GM13976 (cell line): ENCODE measurements at places on chromosomes 11 and 22.

GRCh38 chr11:110087812-110088534 lies 5.2 kb upstream of the ZC3H12C start:
- no peak for DNase-seq

DNA sequence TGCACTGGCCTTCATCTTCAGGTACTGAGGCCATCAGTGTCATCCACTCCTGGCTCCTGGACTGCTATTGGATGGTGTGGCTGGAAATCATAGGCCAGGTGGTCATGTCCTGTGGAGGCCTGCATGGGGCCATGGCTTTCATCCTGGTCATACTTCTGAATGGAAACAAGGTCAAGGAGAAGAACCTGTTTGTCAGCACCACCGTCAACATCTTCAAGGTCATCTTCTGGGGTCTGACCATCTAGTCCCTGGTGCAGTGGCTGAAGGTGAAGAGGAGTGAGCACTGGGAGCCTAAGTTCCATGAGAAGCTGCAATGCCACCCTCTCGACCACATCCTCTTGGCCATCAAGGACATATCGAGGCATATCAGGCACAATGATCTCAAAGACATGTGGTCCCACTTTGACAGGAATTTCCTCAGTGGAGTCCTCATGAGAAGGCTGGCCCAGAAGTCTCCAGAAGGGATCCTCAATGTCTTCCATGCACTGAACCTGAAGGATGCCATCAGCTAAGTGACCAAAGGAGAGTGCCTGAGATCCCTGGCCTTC lies 120.0 kb upstream of the SERPIND1 start:
- no peak for DNase-seq

DNA sequence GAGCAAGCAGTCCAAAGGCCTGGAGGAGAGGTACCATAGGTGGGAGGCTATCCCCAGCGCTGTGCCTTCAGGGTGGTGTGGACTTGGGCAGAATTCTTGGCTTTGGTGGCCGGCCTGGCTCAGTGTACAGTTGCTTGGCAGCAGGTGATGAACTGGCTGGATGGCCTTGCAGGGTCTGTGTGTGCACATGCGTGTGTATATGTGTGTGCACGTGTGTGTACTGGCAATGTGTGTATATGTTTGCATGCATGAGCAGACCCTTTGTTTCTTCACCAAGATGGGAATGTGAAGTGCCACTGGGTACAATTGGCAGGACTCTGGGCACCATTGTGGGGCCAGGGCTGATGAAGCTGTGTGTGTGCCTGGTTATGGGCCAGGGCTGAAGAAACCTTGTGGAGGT lies 53.0 kb downstream of the CEP164 start:
- no peak for DNase-seq

GRCh38 chr11:133497477-133498140 lies 34.7 kb downstream of the OPCML start:
- no peak for DNase-seq

- DNase-seq, result peak; percentile 96
Measured at GRCh38 chr11:615504-616319, at the start of gene IRF7. Gene IRF7 (minus strand): TSS chr11:615950. CDS start chr11:615364, 586 bp downstream.

- no peak for DNase-seq
Measured at GRCh38 chr11:708511-708910, 2.5 kb downstream of the EPS8L2 start.

- no peak for DNase-seq
Measured at GRCh38 chr22:23467721-23468294, 112.3 kb downstream of the IGLL1 start.

GRCh38 chr22:49792107-49792506 lies 35.6 kb downstream of the BRD1 start:
- DNase-seq, result no peak

DNA sequence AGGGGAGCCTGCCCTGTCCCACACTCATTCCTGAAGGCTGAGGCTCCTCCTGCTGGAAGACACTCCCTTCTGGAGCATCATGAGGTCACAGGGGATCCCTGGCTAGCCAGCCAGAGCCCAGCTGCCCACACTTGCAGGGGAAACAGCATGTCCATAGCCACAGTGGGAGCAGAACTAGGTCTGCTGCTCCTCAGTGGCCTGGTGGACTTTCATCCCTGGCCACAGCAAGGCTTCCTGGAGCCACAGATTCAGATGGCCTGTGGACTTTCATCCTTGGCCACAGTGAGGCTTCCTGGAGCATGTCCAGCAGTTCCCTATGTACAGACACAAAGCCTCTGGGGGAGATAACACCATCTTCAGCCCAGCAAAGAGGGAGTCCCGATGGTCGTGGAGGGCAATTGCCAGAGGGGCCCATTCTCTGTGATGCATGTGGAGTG lies 5.9 kb upstream of the APOL6 start:
- DNase-seq, result no peak

DNA sequence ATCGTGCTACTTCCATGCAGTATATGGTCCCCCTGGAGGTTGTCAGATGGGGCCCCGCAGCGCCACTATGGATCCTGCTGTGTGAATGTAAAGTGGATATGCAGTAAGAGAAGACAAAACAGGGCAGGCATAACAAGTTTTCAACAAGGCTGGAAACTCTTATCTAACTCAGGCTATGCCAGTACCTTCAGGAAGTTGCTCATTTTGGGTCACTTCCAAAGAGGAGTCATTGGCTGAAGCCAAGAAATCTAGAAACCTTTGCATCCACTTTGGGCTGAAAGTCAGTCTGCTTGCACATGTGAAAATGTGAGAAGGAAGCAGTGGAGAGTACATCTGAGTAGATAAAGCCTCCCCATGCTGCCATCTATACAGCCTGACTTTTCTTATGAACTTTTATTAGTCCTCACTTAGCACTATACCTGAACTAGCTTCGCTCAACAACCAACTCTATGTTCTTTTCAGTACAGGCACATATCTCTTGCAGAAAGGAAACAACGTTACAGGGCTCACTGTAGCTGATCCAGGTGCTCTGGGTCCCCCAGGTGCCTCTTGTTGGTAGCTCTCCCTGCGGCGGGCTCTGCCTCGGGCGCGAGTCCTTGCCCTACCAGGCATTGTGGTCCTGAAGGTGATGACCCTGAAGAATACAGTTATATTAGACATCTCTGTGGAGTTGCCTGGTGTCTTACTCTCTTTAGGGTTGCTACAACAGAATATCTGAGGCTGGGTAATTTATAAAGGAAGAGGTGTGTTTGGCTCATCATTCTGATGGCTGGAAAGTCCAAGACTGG lies 12.4 kb downstream of the PIWIL3 start:
- no peak for DNase-seq

DNA sequence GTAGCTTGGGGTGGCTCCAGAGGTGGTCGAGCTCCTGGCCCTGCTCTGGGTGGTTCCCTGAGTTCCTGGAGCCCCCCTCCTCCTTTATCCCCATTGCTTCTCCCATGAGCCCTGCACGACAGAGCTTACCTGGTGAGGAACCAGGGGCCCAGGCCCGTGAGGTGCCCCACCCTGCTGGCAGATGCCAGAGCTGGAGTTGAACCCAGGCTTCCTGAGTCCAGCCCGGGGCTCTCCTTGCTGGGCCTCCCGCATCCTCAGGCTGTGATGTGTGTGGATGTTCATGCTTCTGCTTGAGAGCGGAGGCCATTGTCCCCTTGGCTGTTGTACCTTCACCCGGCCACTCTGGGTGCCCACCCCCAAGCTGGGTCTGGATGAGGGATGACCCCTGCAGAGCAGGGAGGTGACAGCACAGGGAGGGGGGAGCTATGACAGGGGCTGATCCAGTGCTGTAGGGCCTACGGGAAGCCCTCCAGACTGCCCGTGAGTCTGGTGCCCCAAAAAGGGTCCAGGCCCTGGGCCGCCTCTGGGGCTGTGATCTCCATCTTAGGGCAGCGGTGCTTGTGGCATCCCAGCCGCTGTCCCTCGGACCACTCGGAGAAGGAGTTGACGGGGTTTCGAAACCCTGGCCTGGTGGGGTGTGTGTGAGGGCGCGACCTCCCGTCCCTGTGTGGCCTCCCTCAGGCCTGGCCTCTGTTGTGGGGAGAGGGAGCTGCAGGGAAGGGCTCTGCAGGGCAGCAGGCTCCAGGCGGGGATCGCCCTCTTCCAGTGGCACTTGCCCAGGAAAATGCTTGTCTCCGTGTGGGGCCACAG lies 14.4 kb downstream of the MPPED1 start:
- no peak for DNase-seq

GRCh38 chr22:31951194-31952093 lies 7.1 kb downstream of the YWHAH start:
- no peak for DNase-seq

DNA sequence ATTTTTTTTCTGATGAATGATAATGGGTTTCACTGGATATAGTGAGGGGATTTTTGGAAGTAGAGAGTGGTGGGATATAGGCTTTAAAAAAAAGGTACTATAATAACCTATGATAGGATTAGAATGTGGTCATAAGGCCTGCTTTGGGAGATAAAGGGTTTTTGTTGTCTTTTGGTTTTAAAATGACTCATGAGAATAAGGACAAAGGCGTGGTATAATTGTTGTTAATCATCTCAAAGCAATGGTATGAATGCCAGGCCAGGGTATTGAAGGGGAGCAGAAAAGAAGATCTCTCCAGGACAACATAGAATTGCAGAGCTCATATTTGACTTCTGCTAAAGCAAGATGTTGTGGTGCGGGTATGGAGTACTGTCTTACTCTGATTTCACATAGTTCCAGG lies 579.4 kb downstream of the JRKL start:
- DNase-seq, result no peak

- DNase-seq, result no peak
Measured at GRCh38 chr22:27714068-27714467, 87.5 kb downstream of the MN1 start.

- DNase-seq, result no peak
Measured at GRCh38 chr22:30506507-30506968, 1.0 kb upstream of the SEC14L4 start.

- DNase-seq, result peak; percentile 87
Measured at GRCh38 chr22:19478901-19479354, at the start of gene UFD1. Gene UFD1 (minus strand): TSS chr22:19479193. CDS start chr22:19479085, 108 bp downstream.

DNA sequence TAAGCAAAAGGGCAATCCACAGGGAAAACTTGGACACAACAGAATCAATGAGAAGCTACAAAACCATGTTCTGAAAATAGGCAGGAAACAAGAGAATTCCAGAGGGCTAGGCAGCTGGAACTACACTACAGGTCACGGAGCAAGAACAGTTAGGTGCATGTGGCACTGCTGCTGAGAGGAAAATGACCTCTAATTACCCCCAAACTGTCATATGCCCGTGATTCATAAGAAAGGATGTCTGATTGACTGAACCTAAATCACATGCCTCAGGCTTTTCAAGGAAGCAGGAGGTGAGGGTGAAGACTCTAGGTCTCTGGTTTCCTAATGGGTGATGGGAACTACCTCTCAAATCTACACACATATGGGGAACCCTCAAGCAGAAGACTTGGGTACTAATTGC lies 17.9 kb upstream of the RRAS2 start:
- DNase-seq, result no peak

DNA sequence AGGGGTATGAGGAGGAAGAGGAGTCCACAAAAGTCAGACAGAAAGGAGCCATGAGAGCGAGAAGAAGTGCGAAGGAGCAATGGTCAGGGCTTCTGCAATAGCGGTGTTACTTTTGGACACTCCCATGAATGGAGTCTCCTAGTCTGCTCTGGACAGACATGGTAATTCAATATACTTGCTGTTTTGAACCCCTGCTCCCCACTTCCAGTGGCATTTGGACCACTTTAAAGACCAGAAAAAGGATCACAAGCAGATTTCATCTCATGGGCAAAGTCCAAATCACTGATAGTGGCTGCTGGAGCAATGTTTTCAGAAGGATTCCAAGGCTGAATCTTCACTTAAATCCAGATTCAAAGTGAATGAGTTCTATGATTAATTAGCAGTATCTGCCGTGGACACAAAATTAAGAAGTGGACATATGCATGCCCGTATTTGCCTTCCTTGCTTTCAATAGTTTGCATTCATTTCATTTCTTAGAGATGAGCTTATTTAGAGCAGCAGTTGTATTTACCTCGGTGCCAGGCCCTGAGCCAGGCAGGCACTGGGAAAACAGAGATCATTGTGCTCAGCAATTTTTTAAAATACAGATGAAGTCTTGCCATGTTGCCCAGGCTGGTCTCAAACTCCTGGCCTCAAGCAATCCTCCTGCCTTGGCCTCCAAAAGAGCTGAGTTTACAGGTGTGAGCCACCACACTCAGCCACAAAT lies 72.0 kb downstream of the SLC1A2 start:
- DNase-seq, result no peak

- no peak for DNase-seq
Measured at GRCh38 chr11:102012946-102013345, 34.3 kb upstream of the CFAP300 start.

DNA sequence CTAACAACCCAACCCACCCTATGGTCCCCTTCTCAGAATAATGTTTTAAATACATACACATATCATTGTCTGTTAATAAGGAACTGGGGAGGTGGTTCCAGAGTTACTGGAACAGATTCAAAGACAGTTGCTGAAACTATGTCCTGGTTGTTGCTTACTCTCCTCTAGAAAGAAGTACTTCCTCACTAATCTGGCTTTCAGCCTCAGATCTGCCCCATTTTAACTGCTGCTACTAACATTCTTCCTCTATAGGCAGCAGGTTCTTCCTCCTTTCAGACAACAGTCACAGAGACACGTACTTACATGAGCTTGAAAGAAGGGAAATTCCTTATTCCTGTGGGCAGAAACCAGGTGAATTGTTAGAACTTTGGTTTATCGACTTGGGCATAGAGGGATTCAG lies 8.1 kb upstream of the NEU3 start:
- DNase-seq, result no peak

GRCh38 chr22:38172832-38173640 lies 8.6 kb downstream of the PLA2G6 start:
- DNase-seq, result no peak

DNA sequence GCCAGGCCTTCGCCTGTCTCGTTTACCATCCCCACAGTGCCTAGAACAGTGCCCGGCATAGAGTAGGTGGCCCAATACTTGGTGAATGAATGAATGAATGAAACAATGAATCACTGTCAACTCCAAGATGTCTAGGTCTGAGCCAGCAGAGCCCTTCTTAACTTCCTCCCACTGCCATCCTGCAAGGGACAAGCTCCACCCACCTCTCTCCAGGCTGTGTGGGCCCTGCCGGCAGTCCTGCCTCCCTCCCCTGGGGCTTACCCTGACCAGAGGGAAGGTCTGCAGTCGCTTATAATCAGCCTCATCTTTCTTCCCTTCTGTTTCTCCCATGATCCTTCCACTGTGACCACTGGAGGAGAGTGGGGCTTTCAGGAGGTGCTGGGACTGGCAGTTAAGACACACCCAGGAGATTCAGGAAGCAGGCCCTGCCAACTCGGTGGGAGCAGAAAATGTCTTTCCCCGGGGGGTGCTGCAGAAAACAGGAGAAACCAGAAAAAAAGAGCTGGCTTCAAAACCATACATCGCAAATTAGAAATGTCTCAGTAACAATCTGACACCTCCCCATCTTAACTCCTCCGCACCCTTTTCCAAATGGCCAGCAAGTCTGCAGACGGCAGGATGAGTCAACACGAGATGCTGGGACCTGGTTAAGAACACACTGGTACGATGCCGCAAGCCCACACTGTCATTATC lies 11.4 kb downstream of the DNAL4 start:
- peak; percentile 33 for DNase-seq

- no peak for DNase-seq
Measured at GRCh38 chr11:62542111-62542745, 4.4 kb downstream of the AHNAK start.

- no peak for DNase-seq
Measured at GRCh38 chr11:8102296-8102915, 21.4 kb downstream of the TUB start.

GRCh38 chr11:119964136-119965025 lies 173.5 kb downstream of the TRIM29 start:
- DNase-seq, result no peak
